Fibroblast of skin of left quadriceps (primary cell): ENCODE measurements at places on chromosomes 3 and 15.

DNA sequence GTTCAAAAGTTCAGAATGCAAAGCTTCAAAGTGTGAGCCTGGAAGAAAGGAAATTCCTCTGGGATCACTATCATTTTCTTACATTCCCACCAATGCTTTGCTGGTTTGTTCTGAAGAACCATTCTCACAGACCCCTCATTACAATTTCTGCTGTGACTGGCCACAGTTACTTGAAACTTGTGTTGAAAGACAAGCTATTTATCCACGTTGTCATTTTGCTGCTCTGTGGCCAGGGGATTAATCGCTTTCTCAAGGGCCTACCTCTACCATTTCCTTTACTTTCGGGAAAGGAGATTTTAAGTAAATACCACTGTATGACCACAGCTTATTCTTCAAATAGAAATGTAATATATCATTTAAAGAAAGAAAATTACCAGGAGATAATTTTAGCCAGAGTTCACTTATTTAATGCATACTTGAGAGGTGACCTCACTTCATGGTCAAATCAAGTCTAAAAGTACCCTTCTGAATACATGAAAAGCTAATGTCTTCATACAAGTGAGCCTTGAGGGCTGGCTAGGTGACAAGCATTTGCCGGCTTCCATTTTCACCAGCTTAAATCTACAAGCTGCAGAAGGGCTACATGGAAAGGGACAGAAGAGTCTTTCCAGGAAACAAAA is 69.8 kb upstream of the ROBO2 start:
- DNase-seq = no peak

DNA sequence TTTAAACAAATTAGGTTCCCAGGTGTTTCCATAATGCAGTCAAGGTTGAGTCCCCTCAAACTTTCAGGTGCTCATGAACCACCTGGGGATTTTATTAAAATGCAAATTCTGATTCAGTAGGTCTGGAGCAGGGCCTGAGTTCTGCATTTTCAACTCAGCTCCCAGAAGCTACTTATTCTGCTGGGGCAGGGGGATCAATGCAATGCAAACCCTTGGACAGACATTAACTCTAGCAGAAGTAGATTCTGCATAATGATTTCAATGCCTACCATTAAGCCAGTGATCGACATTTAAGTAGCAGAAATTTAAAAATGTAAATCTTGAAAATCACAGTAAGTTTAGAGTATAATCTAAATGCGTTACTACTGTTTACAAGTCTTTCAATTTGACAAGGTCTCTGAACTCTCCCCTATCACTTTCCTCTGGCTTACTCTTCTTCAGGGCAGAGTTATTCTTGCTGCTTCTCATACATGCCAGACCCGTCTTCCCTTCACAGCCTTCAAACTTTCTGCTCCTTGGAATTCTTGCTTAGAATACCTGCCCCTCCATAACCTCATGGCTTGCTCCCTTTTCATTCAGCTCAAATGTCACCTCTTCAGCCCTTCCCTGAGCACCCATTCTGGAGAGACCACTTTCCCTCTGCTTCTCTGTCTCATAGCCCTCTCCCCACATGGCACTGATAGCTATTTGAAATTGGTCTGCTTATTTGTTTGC is 19.3 kb upstream of the DPPA4 start:
- no peak for DNase-seq

- no peak for DNase-seq
Measured at GRCh38 chr15:75163150-75163564, 38.5 kb upstream of the C15orf39 start.

DNA sequence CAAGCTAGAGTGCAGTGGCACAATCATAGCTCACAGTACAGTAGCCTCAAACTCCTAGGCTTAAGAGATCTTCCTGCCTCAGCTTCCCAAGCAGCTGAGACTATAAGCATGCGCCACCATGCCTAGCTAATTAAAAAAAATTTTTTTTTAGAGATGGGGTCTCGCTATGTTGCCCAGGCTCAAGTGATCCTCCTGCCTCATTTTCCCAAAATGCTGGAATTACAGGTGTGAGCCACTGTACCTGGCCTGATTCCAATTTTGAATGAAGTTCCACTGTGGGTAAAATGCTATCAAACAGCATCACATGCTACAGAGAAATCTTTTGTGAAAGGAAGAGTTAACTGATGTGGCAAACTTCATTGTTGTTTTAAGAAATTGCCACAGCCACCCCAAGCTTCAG is 17.5 kb downstream of the ADPGK start:
- no peak for DNase-seq

GRCh38 chr3:21613372-21614070 is 137.5 kb downstream of the ZNF385D start:
- DNase-seq = no peak

GRCh38 chr3:125337506-125337905 is 37.6 kb downstream of the ZNF148 start:
- DNase-seq = no peak

DNA sequence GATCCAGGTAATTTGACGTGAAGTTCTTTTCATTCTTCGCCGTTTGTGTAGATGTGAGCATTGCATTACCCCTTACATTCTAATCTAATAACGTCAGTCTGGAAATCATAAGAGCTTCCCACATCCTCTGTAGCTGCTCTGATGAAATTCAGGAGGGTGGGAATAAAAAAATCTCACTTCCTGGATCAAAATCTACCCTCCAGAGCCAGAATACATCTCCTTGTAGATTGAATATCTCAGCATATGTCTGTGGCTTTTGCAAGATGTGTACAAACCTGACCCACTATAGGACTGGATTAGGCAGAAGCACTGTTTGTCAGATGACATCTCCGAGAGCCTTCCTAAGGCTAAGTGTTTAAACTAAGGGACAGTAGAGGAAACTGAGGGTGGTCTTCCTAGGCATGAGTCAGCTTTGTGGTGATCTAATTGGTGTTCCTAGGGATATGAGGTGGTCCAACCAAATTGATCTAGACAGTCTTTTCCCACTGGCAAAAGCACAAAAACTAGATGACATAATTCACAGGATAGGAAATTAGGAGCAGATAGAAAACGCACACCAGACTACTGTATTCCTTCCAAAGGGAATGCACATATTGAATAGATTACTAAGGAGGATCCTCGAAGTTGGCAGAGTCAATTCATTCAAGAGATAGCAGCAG is 216.3 kb upstream of the LRTM1 start:
- DNase-seq = peak; percentile 90
